ENCODE measurements at places on chromosomes 7 and 10. TPM values are rescaled to one million over a fixed set of nuclear protein-coding genes. Genes with fewer than 3 reads are reported as not detected.
A peak's percentile ranks its signal among the peaks of the same experiment; 100 is the strongest.

GRCh38 chr7:145839814-145840213 lies 276.8 kb upstream of the CNTNAP2 start:
- H3K36me3 ChIP-seq, result no peaks in the 10 kb centered on the region
- H3K27ac ChIP-seq, result no peak overlapping the region
- DNase-seq, result no peak
- H3K27me3 ChIP-seq, result no peaks in the 10 kb centered on the region
- no peaks in the 10 kb centered on the region for H3K4me1 ChIP-seq

DNA sequence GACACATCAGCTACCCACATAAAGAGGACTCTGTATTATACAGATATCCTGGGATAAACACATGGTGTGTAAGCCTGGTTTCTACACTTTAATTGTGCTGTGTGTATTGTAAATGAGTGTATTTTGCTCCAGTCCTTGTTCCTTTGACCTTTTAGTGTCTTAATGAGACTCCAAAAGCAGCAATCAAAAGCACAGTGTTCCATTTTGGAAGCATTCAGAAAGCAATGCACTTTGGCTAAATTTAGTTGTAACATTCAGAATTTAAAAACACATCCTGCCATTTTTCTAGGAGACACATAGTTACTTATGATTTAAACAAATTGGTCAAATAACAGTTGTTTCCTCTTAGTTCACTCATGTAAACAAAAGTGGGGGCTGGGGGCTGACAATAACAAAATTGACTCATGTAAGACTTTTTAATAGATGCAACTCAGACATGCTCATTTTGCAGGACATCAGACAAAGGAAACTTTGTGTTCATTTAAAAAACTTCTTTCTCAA lies 122.2 kb downstream of the GPR37 start:
- H3K27me3 ChIP-seq, result no peaks in the 10 kb centered on the region
- H3K27ac ChIP-seq, result no peak overlapping the region
- H3K4me1 ChIP-seq, result no peaks in the 10 kb centered on the region

- no peak for DNase-seq
- no peak overlapping the region for H3K4me3 ChIP-seq
- H3K27ac ChIP-seq, result no peak overlapping the region
- no peaks in the 10 kb centered on the region for H3K27me3 ChIP-seq
- H3K36me3 ChIP-seq, result no peaks in the 10 kb centered on the region
Measured at GRCh38 chr10:49279015-49279880, 19.7 kb upstream of the C10orf71 start.

- no peaks in the 10 kb centered on the region for H3K4me1 ChIP-seq
- H3K4me3 ChIP-seq, result no peak overlapping the region
- H3K36me3 ChIP-seq, result no peaks in the 10 kb centered on the region
- no peak overlapping the region for H3K27ac ChIP-seq
- no peak for DNase-seq
Measured at GRCh38 chr10:28314211-28314610, 11.3 kb upstream of the MPP7 start.

DNA sequence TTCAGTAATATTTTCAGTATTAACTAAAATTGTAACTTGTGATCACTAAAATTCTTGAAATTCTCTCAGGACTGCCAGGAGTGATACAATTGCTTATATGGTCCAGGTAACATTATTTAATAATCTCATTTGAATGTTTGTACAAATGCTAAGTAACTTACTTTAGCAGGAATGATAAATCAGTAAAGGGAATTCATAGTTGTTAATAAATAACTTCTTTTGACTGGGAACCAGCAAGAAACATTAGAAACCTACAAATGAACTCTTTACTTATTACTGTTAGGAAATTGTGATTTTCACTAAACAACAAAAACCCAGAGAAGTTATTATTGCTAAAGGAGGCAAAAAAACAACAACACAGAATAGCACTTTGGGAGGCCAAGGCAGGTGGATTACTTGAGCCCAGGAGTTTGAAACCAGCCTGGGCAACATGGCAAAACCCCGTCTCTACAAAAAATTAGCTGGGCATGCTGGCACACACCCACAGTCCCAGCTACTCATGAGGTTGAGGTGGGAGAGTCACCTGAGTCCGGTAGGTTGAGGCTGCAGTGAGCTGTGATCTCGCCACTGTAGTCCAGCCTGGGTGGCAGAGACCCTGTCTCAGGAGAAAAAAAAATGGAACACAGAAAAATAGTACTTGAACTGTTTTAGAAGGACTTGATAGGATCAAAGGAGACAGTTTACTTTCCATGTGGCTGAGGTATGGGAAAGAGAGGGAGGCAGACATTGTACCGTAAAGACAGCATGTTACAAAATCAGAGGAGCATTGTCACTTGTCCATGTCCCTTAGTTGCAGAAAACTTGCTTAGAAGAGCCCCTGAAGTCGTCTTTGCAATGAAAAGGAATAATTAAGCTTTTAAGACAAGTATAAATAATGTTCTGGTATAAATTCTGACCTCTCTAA lies 53.1 kb downstream of the SHOC2 start:
- no peaks in the 10 kb centered on the region for H3K27me3 ChIP-seq
- H3K4me3 ChIP-seq, result no peak overlapping the region
- H3K36me3 ChIP-seq, result no peaks in the 10 kb centered on the region
- H3K27ac ChIP-seq, result no peak overlapping the region
- no peak for DNase-seq

- no peak overlapping the region for H3K4me3 ChIP-seq
- H3K27me3 ChIP-seq, result no peaks in the 10 kb centered on the region
- H3K36me3 ChIP-seq, result peaks cover 35% of the 10 kb centered on the region
- no peak for DNase-seq
Measured at GRCh38 chr7:43792471-43793150, 34.1 kb downstream of the BLVRA start.

DNA sequence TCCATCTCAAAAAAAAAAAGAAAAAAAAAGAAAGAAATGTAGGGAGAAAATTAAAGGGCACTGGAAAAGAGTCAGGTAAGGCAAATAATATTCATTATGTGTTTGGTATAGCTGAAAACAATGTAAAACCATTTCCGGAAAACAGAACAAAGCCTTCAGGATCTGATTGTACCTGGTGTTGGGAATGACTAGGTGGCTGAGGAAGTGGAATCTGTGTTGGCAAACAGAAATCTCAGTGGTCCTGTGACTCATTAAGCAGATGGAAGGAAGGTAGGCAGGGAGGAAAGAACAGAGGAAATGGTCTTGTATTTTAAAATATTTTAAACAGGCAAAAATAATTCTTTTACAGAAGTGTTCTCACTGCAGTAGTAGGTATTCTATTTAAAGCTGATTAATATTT lies 55.7 kb upstream of the GATA3 start:
- H3K36me3 ChIP-seq, result no peaks in the 10 kb centered on the region
- H3K4me3 ChIP-seq, result no peak overlapping the region
- H3K27ac ChIP-seq, result no peak overlapping the region
- no peaks in the 10 kb centered on the region for H3K27me3 ChIP-seq
- no peaks in the 10 kb centered on the region for H3K4me1 ChIP-seq

- H3K4me3 ChIP-seq, result no peak overlapping the region
- no peaks in the 10 kb centered on the region for H3K27me3 ChIP-seq
- H3K4me1 ChIP-seq, result no peaks in the 10 kb centered on the region
- no peaks in the 10 kb centered on the region for H3K36me3 ChIP-seq
- no peak for DNase-seq
Measured at GRCh38 chr10:111116211-111116610, 39.4 kb downstream of the ADRA2A start.

Gene GIMAP7
- total RNA-seq, result 12.6 TPM

Gene SPDYE9
- total RNA-seq, result not detected

GRCh38 chr7:43083106-43083505 lies 29.3 kb upstream of the HECW1 start:
- no peak overlapping the region for H3K4me3 ChIP-seq
- DNase-seq, result no peak
- H3K4me1 ChIP-seq, result no peaks in the 10 kb centered on the region

Gene AKR1C8
- total RNA-seq, result not detected

DNA sequence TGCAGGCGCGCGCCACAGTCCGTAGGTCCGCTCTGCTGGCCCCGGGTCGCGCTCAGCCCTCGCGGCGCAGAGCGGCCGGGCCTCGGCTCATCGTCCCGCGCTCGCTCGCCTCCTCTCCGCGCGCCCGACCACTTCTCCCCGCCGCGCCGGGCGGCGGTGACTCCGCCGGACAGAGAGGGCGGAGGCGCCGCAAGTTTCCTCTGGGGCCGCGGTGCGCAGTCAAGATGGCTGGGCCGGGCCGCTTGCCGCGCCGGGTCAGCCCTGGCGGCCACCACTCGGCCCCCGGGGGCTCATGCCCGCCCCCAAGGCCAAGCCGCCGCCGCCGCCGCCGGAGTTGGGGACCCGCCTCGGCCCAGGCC lies 441 bp downstream of the FZD8 start:
- H3K4me1 ChIP-seq, result peaks cover 8% of the 10 kb centered on the region
- H3K27me3 ChIP-seq, result no peaks in the 10 kb centered on the region
- peak overlapping the region; percentile 88 for H3K4me3 ChIP-seq
- no peaks in the 10 kb centered on the region for H3K36me3 ChIP-seq
- H3K27ac ChIP-seq, result peak overlapping the region; percentile 89

Gene PRPS1L1
- total RNA-seq, result not detected

DNA sequence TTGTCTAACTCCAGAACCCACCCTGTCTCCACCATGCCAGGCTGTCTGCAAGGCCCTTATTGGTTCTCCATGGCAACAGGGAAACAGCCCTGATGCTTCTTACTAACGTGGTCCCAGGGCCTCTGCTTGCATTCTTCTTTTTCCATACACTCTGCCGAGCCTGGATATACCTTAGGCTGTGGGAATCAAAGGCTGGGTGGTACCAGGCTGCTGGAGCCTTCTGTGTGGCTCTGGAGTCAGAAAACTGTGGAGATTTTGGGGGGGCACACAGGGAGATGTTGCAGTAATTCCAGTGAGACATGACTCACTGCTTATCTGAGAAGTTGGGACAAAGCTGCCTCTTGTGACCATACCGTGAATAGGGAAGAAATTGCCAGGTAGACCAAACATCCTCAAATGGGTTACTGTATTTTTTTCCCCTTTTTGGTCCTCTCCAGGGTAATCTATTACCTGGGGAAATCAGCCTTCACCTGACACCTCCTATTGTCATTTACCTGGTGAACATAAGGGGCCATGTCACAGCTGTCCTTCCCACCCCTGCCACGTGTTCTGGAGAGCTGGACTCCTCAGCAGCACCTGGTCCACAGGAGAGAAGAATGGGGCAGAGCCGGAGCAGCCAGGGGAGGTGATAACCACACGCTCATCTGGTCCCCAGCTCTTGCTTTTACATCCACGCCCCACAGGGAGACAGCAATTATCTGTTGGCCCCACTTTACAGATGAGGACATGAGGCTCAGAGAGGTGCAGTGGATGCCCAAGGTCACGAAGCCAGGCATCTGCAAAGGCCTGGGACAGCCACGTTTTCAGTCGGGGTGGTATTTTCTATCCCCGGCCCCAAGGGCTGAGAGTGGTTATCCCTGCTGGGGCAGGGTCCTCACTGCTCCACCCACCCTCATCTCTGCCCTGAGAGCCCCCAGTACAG lies 4.6 kb downstream of the CHST3 start:
- H3K4me3 ChIP-seq, result no peak overlapping the region
- no peaks in the 10 kb centered on the region for H3K27me3 ChIP-seq
- DNase-seq, result no peak
- peaks cover 83% of the 10 kb centered on the region for H3K4me1 ChIP-seq
- no peaks in the 10 kb centered on the region for H3K36me3 ChIP-seq

GRCh38 chr7:20647908-20648776 lies 32.7 kb downstream of the ABCB5 start:
- H3K36me3 ChIP-seq, result no peaks in the 10 kb centered on the region
- DNase-seq, result no peak
- H3K27me3 ChIP-seq, result no peaks in the 10 kb centered on the region
- H3K4me1 ChIP-seq, result no peaks in the 10 kb centered on the region
- no peak overlapping the region for H3K27ac ChIP-seq

GRCh38 chr7:85565276-85565675 lies 378.4 kb upstream of the SEMA3D start:
- DNase-seq, result no peak
- no peaks in the 10 kb centered on the region for H3K4me1 ChIP-seq
- H3K27me3 ChIP-seq, result no peaks in the 10 kb centered on the region
- H3K36me3 ChIP-seq, result no peaks in the 10 kb centered on the region

DNA sequence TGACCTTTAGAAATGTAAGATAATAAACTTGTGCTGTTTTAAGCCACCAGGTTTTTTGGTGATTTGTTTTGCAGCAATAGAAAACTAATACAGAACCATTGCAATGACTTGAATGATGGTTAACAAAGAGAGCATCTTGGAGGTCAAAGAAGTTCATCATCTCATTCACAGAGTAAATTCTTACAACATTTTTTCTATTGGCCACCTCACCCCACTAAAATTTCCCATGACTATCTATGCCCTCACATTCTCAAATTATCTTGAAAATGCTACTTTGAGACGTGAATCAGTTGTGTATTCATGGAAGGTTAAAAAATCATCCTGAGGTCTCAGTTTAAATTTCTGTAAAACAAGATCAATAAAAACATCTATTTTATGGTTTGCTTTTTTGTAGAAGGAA lies 754.2 kb downstream of the SORCS1 start:
- no peak for DNase-seq
- no peaks in the 10 kb centered on the region for H3K36me3 ChIP-seq
- H3K4me3 ChIP-seq, result no peak overlapping the region
- no peaks in the 10 kb centered on the region for H3K27me3 ChIP-seq
- H3K27ac ChIP-seq, result no peak overlapping the region

- no peaks in the 10 kb centered on the region for H3K27me3 ChIP-seq
- H3K4me3 ChIP-seq, result no peak overlapping the region
- no peak for DNase-seq
- H3K27ac ChIP-seq, result no peak overlapping the region
- no peaks in the 10 kb centered on the region for H3K4me1 ChIP-seq
- no peaks in the 10 kb centered on the region for H3K36me3 ChIP-seq
Measured at GRCh38 chr10:42961796-42962109, 115.1 kb upstream of the RET start.

GRCh38 chr7:94266238-94266644 lies 128.5 kb upstream of the COL1A2 start:
- no peak overlapping the region for H3K4me3 ChIP-seq
- no peak overlapping the region for H3K27ac ChIP-seq
- H3K4me1 ChIP-seq, result no peaks in the 10 kb centered on the region

GRCh38 chr7:22482503-22482902 lies 17.5 kb downstream of the STEAP1B start:
- no peak overlapping the region for H3K4me3 ChIP-seq
- no peaks in the 10 kb centered on the region for H3K27me3 ChIP-seq
- H3K4me1 ChIP-seq, result no peaks in the 10 kb centered on the region
- DNase-seq, result no peak

DNA sequence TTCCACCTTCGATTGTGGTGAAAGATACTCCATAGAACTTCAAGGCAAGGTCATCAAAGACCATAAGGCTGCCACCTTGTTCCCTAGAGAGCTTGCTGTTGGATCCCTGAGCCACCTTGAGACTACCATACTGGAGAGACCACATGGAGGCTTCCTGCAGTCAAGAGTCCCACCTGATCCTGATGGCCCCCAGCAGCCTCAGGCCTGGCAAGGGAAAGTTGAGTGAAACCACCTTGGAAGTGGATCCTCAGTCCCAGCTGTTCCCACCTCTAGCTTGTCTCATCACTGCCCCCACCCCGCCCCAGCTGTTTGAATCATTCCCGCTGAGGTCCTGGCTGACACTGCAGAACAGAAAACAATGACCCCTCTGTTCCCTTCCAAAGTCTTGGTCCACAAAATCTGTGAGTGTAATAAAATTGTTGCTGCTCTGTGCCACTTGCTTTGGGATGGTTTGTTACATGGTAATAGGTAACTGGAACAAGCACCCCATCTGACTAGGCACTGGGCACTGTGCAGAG lies 32.0 kb downstream of the PRLHR start:
- H3K27ac ChIP-seq, result no peak overlapping the region
- H3K4me3 ChIP-seq, result no peak overlapping the region
- peaks cover 11% of the 10 kb centered on the region for H3K4me1 ChIP-seq
- H3K27me3 ChIP-seq, result no peaks in the 10 kb centered on the region
- DNase-seq, result no peak
- no peaks in the 10 kb centered on the region for H3K36me3 ChIP-seq
